ENCODE measurements at places on chromosomes 7 and 10. TPM values are rescaled to one million over a fixed set of nuclear protein-coding genes. Genes with fewer than 3 reads are reported as not detected.
A peak's percentile ranks its signal among the peaks of the same experiment; 100 is the strongest.

DNA sequence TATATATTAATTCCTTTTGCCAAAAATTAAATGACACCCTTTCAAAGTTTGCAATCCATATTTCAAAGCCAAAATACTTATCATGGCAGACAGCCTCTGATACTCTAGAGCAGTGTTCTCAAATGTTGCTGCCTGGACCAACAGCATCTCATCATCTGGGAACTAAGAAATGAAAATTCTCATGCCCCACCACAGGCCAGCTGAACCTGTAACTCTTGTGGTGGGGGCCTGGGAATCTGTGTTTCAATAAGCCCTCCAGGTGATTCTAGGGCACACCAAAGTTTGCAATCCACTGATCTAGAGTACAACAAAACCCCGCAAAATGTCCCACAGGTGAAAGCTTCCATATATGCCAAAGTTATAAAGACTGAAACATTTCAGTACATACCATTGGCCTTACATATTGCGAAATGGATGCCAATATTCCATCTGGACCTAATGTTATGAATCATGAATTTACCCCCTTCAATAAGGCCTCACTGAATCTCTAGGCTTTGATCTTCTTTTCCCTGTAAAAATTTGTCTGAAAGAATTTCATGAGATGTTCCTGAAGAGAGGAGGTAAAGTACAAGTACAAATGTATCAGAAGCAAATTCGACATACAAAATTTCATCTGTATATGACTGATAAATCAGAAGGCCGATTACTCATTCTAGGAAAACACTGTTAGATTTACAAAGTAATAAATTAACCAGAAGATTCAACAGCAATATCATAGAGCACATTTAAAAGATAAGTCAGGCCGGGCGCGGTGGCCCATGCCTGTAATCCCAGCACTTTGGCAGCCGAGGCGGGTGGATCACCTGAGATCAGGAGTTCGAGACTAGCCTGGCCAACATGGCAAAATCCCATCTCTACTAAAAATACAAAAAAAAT is 25.3 kb upstream of the EPC1 start:
- no peak for DNase-seq

DNA sequence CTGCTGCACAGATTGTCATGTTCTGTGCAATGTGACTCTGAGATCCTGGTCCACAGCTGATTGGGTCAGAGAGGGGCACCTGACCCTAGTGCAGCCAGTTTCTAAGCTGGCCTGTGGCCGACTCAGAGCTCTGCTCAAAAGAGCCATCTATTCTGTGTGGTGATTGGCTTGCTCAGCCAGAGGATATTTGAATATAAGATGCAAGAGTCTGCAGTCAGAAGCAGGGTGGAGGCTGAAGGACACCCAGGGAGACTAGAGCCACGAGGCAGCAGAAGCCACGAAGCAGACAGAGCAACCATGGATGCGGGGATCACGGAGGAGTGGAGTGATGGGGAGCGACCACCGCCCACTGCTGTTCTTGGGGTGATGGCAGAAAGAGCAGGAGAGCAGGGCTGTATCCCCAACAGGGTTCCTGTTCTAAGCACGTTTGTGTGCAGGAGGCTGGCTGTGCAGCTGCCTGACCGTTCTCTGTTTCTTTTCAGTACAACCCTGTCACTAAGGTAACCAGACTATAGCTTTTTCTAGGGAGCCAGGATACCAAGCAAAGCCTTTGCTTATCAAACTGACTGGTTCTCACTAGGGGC is 19.5 kb upstream of the RHEB start:
- no peak for DNase-seq

GRCh38 chr10:29114141-29114540 is 174.7 kb upstream of the LYZL1 start:
- no peak for DNase-seq

- no peak for DNase-seq
Observed at GRCh38 chr7:105800442-105800841, 76.0 kb downstream of the ATXN7L1 start.

DNA sequence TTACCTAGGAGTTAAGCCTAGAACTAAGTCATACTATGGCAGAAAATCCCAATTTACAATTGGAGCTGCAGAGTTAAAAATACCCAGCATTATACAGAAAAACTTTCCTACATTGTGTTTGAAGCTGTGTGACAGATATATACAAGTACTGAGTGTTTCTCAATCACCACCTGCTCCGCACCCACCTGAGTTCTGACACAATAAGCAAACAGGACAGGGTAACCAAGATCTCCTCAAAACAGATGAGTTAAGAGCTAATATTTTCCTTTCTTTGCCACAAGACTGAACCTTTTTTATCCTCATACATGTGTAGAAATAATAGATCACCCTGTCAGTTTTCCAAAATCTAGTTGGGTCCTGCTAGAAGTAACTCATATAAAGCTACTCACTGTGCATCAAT is 186.3 kb downstream of the DOCK4 start:
- DNase-seq, result no peak

DNA sequence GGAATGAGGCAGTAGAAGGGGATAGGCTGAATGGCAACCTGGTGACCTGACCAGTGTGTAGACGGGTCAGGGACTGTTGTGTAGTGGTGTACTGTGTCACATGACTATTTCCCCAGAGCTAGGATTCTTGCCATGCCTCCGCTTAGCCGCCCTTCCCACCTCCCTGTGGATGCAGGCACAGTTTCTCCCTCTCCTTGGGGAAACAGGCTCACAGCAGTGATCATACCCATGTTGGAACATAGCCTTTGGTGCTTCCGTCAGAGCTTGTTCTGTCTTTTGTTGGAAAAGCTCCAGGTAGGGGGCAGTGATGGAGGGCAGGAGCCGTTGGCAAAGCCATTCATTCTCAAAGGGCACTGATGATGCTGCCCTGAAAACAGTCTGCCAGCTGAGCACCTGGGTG is 44.3 kb downstream of the OGDH start:
- DNase-seq, result no peak

GRCh38 chr10:127024685-127025435 is 119.6 kb downstream of the DOCK1 start:
- no peak for DNase-seq

GRCh38 chr10:83193026-83193425 is 946.3 kb upstream of the GHITM start:
- no peak for DNase-seq

DNA sequence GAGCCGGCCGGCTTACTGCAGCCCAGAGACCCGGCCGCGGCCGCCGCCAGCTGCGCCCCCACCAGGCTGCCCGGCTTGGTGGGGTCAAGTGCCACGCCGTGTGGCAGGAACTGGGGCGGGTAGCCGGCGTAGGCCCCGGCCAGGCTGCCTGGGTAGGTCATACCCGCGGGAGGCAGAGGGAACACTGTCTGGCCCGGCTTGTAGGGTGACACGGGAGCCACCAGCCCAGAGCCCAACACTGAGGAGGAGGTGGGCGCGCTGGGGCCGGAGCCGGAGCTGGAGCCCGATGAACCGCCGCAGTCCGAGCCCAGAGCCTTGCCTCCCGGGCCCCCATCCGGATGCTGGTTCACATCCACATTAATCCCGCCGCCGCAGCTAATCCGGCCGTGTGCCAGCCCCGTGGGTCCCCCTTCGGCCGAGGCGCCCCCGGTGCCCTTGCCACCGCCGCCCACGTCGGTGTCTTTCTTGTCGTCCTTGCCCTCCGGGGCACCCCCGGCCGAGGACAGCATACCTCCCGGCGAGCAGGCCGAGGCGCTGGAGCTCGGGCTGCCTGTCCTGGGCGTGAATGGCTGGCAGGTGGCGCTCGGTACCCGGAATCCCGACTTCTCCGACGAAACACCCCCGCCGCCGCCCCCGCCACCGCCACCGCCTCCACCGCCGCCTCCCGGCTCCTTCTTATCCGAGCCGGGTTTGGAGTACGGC is 2.0 kb downstream of the ZNF503 start:
- no peak for DNase-seq

DNA sequence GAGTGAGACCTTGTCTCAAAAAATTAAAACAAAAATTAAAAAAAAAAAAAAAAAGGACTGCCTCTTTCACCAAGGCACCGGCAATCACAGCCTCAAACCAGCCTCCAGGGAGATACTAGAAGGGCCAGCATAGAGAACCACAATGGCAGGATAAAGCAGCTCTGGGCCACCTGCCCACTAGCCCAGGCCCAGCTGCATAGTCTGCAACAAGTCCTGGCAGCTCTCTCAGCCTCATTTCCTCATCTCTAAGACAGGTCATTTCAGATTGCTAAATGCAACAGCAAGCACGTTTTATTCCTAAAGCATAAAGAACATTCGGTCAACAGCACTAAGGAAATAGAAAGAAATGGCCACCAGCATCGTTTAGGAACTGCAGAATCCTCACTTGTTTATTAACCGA is 28.8 kb downstream of the XPNPEP1 start:
- DNase-seq, result no peak

DNA sequence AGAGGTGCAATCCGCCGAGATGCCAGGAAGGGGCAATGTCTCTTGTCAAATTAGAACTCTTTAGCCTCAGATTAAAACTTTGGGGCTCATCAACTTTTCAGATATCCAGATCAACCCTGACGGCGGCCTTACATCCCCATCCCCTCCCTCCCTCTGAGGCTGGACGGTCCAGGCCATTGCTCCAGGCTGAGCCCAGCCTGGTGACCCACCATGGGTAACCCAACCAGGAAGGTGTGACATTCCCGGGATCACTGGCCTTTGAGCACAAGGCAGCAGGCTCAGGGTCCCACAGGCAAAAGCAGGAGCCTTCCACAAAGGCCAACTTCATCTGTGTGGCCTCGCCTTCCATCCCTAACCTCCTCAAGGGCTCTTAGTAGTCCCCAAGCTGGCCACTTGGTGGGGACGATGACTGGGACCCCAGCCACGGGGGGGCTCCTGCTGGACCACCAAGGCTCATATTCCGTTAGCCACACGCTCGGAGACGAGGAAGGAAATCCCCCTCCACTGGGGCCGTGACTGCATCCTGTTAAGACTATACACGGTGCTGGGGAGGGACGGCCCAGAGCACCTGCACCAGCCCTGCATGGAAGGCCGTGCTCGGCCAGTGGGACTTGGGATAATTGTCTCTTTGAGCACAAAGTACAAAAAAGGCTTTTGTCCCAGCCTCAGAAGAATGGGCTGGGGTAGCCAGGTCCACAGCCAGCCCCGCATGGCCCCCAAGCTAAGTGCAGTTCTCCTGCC is 62.8 kb downstream of the ZRANB1 start:
- no peak for DNase-seq

- no peak for DNase-seq
Observed at GRCh38 chr7:124898531-124898930, 31.1 kb downstream of the POT1 start.

DNA sequence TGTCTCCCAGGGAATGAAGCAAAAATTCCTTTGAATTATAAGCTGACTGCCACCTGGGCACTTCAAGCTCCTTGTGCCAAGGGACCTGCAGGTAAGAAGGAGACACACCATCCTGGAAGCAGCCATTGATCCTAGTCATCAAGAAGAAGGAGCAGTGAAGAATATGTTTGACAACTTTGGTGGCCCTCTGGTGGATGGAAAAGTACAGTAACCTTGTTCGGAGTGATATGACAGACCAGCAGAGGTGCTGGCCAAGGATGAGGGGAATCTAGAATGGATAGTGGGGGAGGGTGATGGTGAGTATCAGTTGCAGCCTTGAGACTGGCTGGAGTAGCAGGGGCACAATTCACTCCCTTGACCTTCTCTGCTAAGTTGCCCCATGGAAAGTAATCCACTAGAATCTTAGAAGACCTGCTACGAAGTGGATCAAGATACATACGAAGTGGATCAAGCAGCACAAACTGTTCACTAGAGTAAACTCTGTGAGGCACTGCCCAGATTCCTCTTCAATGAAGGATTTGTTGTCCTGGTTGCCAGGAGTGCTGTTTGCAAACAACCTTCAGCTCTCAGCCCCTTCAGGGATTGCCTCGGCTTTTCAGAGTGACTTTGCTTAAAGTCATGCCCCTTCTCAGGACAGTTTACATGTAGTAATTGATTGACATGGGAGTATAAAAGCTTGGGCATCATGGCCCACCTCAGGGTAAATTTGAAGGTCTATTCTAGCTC is 44.8 kb upstream of the ORC5 start:
- no peak for DNase-seq

DNA sequence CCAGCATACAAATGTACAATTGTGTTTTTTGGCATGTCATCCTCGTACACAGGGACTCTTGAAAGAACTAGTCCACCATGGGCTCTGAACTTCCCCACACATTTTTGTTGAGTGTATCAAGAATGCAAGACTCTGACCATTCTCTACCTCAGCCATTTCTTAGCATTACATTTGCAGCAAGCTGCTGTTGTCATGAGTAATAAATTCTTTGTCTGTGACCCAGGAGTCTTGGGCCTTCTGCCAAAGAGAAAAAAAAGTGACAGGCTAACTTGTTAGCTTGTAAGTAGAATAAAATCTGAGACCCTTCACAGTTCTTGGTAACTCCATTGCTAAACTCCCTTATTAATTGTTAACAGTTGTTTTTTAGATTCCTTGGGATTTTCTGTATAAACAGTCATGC is 542.3 kb upstream of the MBL2 start:
- DNase-seq, result peak; percentile 97

DNA sequence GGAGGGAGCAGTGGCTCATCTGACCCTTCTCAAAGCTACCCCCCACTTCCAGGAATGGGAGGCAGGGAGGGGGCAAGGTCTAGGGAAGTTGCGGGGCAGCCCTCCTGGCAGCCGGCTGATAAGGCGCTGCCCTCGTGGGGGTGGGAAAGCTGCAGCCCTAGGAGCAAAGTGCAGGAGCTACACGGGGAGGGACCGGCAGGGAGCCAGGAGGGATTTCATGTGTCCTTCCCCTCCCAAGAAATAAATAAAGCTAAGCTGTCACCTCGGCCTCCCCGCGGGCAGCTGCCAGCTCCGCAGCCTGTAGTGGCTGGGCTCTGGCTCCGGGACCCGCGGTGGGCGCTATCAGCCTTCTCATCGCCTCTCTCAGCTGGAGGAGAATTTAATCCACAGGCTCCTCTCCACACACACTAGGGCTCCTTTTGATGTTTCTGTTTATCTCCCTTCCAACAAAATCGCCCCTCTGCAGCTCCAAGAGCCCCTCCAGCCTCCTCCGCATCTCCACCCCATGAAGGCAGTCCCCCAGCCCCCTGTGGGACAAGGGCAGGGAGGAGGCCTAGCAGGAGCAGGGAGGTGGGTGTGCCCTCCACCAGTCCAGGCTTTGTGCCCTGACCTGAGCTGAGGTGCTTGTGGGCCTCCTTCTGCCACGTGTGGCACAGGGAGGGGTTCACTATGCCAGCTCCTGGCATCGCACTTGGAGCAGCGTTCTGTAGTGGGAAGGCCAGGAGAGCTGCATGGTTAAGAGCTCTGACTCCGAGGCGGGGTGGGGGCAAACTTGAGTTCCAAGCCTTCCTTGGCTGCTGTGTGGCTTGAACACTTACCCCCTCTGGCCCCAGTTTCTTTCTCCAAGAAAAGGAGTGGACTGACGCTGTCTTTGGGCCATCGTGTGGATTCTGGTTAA is 80.5 kb downstream of the C10orf105 start:
- no peak for DNase-seq

CCL26 gene
- total RNA-seq, result not detected

MKLN1 gene
- 20.1 TPM for total RNA-seq

AOC1 gene
- total RNA-seq, result 0.68 TPM

MYL10 gene
- not detected for total RNA-seq

KIAA1549 gene
- total RNA-seq, result 5.8 TPM

HOGA1 gene
- 3.4 TPM for total RNA-seq

PVRIG gene
- total RNA-seq, result not detected

GPR37 gene
- total RNA-seq, result 2.7 TPM

HK1 gene
- 83.0 TPM for total RNA-seq

Data from kidney epithelial cell (primary cell).